ENCODE measurements at places on chromosomes 11 and 22.

GRCh38 chr11:83122766-83123165 lies 34.2 kb upstream of the PCF11 start:
- no peak for DNase-seq

DNA sequence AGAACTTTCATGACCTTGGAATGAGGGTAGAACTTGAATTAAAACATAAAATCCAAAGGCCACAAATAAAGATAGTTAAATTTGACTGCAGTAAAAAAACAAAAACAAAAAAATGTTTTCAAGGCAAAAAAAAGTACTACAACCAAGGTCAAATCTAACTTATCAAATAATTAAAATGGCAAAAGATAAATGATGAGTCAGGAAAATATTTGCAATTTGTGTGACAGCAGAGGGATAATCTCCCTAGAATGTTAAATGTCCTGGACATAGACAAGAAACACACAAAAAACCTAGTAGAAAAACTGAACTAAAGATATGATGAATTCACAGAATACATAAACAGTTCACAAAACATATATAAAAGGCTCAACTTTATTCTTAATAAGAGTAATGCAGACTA lies 110.2 kb upstream of the TEAD1 start:
- DNase-seq, result no peak

DNA sequence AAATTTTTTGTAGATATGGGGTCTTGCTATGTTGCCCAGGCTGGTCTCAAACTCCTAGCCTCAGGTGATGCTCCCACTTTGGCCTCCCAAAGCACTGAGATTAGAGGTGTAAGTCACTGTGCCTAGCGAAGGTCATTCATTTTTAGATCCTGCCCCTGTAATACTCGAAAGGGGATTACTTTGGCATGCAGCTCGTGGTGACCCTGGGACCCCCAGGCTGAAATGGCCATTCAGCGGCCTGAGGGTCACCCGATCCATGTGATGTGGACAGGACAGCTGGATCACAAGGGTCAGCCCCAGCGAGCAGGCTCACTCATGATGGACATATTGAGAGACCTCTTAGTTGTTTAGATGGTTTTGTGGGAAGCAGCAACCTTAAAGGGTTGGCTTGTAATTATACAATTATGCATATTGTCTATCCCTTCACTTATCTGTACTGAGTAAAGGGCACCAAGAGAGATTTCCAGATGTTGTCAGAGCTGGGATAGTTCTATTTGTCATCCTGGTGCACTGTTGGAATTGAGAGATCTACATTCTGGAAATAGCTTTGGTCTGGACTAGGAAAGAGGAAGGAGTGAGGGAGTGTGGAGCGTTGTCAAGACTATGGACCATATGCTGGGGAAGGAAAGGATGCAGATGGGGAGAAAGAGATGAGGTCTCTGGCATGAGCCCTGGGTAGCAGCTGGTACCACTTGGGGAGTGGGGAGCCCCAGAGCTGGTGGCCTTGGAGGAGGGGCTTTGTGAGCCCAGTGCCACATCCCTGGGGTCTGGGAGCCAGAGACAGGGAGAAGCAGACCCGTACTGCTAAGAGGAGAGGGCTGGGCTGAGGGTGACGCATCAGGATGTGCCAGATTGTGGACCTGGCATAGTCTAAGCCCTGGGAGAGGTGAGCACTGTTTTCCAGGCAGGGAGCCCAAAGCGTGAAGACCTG lies 15.5 kb downstream of the RHBDD3 start:
- DNase-seq, result no peak

- no peak for DNase-seq
Measured at GRCh38 chr11:85941380-85941973, 86.3 kb downstream of the CCDC83 start.

GRCh38 chr11:92552942-92553341 lies 328.3 kb downstream of the FAT3 start:
- DNase-seq, result no peak

DNA sequence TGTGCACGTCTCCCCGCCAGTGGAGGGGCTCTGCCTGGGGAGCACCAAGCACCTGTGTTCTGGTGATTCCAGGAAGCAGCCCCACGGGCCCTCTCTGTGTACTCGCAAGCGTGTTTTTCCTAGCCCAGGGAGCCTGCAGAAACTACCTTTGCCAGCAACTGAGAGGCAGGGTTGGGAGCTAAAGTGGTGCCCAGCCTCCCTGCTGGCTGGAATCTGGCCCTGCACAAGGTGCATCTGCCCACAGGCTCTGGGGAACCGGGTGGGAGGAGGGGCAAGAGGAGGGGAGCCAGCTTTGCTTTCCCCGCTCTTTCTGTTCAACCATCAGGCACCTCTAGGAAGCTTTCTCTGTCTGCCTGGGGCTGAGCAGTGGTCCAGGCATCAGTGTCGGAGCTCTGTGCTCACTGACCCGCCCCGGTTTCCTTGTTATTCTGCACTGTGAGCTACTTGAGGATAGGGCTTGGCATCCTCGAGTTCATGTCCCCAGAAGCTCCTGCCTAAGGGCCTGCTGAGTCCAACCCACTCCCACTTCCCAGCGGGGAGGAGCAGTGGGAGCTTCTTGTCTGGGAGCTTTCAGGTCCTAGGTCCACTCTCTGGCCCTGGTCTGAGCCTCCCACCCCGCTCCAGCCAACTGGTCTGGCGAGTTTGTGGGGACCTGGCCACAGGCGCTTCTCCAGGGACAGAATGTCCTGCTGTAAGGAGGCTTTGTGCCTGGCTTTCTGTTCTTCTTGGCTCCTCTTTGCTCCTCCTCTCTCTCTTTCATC lies 14.9 kb downstream of the DAGLA start:
- no peak for DNase-seq

DNA sequence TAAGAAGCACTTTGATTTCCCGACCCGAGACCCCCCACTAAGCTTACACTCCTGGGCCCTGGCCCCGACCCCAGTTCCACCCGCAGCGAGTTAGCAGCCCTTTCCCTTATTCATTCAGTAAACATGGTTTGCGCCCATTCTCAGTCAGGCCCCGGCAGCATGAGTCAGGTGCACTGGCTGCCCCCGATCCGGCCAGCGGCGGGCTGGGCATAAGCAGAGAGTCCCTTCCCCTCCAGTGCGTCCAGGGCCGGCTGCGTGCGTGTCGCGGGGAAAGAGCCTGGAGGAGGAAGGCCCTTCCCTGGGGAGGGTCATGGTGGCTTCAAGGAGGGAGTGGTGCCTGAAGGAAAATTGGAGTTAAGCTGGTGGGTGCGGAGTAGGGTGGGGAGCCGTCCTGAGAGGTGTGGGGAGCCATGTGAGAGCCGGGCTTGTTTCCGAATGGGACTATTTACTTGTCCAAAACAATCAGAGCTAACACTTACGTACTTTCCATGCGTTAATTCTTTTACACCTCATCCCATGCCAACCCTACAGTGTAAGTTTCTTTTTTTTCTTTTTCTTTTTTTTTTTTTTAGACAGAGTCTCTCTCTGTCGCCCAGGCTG lies 657 bp downstream of the IGHMBP2 start:
- DNase-seq, result peak; percentile 40

DNA sequence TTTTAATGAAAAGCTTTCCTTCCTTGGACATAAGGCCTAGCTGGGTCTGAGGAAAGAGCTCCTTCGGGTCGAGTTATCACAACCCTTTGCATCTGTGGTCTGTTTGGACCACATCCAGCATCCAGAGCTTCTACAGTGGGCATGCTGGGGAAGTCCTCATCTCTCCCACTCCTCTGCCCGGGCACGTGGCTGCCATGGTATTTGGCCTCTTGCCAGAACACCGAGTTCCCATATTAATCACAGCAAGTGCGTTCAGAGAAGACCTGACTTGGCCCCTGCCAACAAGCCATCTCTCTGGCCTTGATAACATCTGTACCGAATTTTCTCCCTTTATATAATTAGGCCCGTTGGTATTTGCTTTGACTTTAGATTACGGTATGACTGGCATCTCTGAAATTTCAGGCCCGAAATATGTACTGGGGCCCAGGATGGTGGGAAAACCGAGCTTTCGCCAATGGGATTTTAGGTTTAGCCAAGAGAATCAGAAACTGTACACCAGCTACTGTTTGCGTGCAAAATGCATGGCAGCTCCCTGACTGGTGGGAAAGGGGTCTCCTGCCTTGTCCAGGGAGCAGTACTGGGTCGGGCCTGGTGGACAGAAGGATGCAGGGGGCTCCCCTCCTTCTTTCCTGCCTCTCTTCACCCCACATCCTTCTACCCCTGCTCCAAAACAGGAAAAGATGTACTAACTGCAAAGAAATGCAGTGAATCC lies 90.0 kb downstream of the MICAL2 start:
- no peak for DNase-seq

DNA sequence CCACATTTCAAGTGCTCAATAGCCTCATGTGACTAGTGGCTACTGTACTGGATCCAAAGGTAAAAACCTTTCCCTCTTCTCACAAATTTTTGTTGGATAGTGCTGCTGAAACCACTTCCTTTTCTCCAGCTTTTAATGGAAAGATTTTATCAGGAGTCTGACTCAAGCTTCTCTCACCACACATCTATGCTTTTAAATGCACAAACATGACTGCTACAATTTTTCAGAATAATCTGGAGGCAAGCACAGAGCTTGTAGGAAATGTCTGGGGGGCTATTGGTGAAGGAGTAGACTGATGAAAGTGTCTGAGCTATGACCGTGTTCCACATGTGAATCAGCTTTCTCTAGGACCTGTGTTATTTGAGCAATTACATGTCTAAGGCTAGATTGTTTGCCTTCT lies 101.1 kb upstream of the FAT3 start:
- no peak for DNase-seq

DNA sequence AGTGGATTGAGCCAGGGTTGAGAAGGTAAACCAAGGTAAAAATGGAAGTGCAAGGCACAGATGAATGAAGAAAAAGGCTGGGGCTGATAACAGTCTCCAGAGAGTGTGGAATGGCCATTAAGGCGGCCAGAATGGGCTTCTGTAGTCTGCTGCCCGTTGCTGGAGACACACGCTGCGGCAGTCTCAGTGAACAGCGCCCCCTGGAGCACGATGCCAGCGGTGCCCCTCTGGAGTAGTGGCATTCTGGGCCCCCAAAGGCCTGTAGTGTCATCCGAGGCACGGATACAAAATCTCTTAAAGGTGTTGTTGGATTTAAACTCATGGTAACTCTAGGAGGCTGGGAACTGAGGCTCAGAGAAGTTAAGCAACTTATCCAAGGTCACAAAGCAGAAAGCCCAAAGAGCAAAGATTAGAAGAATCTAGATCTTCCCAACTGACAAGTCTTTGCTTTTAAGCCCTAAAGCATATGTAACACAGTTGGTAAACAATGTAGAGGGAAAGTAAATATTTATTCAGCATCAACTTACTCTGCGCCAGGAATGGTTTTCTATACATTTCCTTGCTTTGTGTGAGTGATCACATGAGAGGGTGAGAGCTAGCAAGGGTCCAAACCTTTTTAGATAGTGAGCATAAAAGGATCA lies 18.2 kb downstream of the KCNJ1 start:
- DNase-seq, result no peak

DNA sequence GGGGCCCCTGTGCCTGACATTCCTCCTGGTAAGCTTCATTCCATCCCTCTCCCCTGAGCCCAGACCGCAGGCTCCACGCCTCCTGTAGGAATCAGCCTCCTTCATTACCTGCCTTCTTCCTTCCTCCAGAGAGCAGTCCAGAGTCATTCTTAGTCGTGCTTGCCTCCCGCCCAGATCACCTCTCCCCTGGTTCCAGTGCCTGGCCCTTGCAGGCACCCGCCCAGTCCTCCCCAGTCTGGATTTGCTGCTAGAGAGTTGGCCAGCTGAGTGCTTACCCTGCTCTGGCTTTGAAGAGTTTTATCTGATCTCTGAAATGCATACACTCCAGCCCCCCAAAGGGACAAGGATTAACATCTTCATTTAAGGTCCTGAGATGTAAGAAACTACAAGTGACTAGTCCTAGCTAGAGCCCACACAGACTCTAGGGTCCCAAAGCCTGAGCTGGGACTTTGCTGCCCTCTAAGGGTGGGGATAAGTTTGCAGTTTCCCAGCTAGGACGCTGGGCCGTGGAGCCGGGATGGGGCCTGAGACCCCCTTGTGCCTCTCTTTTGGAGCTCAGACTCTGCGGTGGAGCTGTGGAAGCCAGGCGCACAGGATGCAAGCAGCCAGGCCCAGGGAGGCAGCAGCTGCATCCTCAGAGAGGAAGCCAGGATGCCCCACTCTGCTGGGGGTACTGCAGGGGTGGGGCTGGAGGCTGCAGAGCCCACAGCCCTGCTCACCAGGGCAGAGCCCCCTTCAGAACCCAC lies 1.6 kb downstream of the NR1H3 start:
- DNase-seq, result peak; percentile 81

- no peak for DNase-seq
Measured at GRCh38 chr22:49433717-49434611, 393.7 kb downstream of the BRD1 start.

GRCh38 chr22:44088976-44089570 lies 65.0 kb downstream of the PARVB start:
- DNase-seq, result no peak

DNA sequence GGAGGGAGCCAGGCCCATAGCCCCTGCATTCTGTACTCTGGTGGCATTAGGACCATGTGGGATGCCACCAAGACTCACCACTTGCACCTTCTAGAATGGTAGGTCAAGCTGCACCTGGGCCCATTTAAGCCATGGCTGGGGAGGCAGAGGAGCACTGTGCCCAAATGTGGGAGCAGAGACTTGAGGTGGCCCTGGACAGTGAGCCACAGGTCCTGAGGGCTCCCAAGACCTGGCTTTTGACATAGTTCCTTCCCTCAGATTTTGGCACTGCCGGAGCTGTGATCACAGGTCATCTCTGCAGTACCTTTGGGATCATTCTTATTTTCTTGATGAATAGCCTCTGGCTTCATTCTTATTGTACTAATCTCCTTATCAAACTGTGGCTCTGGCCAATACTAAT lies 43.2 kb downstream of the ST3GAL4 start:
- no peak for DNase-seq

DNA sequence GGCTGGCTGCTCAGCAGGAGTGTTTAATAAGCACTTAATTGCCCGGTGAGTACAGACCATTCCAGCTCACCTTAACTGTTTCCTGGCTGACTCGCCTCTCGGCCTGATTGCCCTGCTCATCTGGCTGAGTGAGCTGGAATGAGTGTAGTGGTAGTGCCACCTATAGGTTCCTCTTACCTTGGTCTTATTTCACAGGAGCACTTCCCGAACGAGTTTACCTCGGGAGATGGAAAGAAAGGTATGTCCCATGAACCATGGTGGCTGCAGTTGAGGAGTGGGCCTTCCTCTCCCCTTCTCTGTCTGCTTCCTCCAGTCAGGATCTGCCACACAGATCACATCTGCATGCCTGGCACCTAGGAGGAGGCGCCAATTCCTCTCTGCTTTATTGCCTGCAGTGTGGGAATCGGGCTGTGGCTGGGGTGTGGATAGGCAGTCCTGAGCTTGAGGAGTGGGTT lies 26.7 kb downstream of the UPB1 start:
- DNase-seq, result peak; percentile 49

GRCh38 chr11:83162377-83162776 lies 5.4 kb downstream of the PCF11 start:
- no peak for DNase-seq
